ENCODE measurements at places on chromosomes 11 and 22.

DNA sequence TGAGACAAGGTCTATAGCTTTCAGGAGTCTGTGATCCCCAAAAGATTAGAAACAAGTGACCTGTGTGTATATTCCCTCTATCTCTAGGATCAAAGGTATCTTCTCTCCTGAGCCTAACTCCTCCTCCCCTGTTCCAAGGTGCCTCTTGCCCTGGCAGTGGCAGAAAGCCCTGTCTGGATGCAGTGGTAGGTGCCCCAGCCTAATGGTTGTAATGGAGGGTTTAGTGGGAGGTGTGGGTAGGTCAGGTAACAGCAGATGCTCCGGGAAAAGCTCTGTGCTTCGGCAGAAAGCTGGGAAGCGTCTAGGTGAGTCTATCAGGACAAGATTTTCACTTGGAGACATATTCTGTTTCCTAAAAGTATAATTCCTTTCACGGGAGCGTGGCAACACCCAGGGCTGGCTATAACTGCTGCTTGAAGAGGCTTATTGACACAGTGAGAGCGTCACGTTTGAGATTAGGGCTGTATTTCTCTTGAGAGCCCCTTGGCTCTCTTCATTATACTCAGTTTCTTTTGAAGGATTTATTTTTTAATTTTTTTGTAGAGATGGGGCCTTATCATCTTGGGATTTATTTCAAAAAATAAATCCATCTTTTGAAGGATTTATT lies 49.5 kb downstream of the PRR5L start:
- DNase-seq: no peak

GRCh38 chr11:64379817-64380709 lies 21.1 kb downstream of the RPS6KA4 start:
- DNase-seq: no peak

- DNase-seq: no peak
Observed at GRCh38 chr11:129528296-129528695, 152.6 kb downstream of the BARX2 start.

GRCh38 chr22:36452250-36452977 lies 29.0 kb downstream of the TXN2 start:
- DNase-seq: no peak

- no peak for DNase-seq
Observed at GRCh38 chr11:67117176-67117575, 1.9 kb upstream of the KDM2A start.

- DNase-seq: no peak
Observed at GRCh38 chr22:29377979-29378378, 10.4 kb downstream of the AP1B1 start.

Data from RPMI7951 (cell line).